ENCODE measurements at places on chromosomes 16 and 17. TPM values are rescaled to one million over a fixed set of nuclear protein-coding genes. Genes with fewer than 3 reads are reported as not detected.

DNA sequence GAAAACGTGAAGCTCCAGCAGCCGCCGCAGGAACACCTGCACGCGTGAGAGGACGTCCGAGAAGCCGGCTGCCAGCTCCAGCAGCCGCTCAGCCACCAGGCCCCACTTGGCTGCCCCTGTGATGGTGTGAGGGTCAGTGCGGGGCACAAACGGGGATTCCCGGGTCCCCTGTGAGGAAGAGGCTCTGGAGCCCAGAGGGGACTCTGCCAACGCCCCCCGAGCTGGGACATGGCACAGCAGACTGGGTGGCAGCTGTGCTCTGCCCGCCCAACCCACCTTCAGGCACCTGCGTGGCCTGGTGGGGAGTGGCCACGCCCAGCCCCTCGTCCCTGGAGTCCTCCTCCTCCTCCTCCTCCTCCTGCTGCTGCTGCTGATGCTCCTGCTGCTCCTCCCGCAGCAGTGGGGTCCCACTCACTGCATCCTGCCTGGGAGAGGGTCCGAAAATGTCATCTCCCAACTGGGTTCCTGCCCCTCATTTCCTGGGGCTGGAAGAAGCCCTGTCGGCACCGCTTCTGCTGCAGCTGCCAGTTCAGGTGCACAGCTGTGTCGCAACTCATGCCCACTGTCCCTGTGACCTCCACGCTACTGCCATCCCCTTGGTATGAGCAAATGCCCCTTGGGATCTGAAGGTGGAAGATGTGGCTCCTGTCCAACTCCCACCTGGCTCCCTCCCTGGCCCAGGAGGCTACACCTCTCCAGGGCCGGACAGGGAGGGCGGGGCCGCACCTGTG is 27.5 kb downstream of the CTU2 start:
- H3K36me3 ChIP-seq: peaks cover 15% of the 10 kb centered on the region
- no peaks in the 10 kb centered on the region for H3K4me1 ChIP-seq
- DNase-seq: no peak
- no peaks in the 10 kb centered on the region for H3K27me3 ChIP-seq
- H3K27ac ChIP-seq: no peak overlapping the region

DNA sequence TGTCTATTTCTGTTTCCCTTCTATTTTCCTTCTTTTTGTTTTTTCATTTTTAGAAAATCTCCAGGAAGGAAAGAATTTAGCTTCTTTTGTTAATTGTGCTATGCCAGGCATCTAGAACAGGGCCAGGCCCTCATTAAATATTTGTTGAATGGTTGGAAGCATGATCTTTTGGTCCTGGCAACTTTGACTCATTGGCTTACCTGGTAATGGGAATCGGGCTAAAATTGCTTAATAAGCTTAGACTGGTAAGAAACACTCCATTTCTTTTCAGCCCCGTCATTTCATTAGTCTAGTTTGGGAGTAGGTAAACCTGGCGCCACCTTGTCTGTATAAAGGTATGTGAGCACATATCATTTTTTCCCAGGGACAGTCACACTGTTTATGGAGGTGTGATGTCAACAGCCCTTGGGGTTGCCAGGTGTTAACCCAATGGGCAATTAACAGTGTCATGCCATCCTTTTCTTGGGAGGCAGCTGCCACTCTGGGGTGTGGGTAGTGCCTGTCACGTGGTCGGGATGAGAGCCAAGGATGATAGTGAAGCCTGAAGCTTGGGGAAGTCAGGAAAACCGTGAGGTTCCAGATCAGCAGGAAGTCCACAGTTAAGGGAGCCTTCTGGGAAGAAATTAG is 9.5 kb upstream of the NDEL1 start:
- H3K36me3 ChIP-seq: no peaks in the 10 kb centered on the region
- DNase-seq: no peak
- H3K4me1 ChIP-seq: no peaks in the 10 kb centered on the region
- peaks cover 10% of the 10 kb centered on the region for H3K27me3 ChIP-seq

WNT3 gene
- 0.09 TPM for total RNA-seq

CHD3 gene
- total RNA-seq: 161 TPM

SLC13A2 gene
- total RNA-seq: not detected

CLDN7 gene
- total RNA-seq: 0.53 TPM
